OCI-M1 (cell line): ENCODE measurements at places on chromosomes 7 and 10.

GRCh38 chr10:7192831-7193361, 217.9 kb downstream of the SFMBT2 start:
- DNase-seq: no peak

DNA sequence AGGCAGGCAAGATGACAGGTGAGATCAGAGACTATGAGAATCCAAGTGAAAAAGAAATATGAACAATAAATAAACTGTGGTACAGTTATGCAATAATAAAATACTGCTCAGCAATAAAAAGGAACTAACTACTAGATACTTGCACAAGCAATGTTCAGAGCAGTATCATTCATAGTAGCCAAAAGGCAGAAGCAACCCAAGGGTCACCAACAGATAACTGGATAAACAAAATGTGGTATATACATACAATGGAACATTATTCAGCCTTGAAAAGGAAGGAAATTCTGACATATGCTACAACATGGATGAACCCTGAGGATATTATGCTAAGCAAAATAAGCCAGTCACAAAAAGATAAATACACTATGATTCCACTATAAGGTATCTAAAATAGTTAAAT, 76.9 kb upstream of the KCNIP2 start:
- DNase-seq: peak; percentile 16

DNA sequence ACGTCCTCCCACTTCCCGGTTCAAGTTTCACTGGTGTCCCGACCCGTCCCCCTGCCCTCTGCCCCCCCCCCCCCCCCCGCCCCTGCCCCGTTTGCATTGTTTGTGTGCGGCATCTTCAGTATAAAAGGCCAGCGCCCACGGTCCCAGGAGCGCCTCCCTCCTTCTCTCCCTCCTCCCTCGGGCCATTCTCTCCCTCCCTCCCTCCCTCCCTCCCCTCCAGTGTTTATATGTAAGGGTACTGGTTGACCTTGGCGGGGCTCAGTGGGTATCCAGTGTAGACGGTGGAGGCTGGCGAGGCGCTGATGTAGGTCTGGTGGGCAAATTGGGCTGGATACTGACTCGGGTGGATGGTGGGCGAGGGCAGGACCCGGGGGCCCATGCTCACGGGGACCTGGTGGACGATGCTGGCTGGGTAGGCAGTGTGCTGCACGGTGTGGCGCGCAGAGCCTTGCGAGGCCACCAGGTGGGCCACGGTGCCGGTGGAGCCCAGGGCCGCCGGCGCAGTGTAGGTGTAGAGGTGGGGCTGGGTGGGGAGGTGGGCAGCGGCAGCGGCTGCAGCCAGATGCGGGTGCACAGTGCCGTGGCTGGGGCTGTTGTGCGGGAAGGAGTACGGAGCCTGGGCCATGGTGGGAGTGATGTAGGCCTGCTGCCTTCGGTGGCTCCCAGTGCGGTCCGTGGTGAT, 49.4 kb downstream of the CLEC2L start:
- DNase-seq: no peak

DNA sequence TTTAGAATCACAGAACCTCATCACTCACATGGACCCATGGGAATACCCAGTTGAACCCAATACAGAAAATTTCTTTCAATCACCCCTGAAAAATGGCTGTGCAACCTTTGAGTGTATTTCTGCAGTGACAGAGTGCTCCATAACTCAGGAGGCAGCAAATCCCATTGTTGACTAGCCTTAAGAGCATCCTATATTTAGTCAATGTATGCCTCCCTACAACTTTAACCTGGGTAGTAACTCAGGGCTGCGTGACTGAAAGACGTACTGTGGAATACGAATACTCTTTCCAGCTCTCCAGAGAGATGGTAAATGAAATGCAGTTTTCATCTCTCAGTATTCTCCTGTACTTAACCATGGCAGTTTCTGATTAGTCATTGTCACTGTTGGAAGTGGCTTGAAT, 573.0 kb upstream of the POM121L12 start:
- DNase-seq: no peak

DNA sequence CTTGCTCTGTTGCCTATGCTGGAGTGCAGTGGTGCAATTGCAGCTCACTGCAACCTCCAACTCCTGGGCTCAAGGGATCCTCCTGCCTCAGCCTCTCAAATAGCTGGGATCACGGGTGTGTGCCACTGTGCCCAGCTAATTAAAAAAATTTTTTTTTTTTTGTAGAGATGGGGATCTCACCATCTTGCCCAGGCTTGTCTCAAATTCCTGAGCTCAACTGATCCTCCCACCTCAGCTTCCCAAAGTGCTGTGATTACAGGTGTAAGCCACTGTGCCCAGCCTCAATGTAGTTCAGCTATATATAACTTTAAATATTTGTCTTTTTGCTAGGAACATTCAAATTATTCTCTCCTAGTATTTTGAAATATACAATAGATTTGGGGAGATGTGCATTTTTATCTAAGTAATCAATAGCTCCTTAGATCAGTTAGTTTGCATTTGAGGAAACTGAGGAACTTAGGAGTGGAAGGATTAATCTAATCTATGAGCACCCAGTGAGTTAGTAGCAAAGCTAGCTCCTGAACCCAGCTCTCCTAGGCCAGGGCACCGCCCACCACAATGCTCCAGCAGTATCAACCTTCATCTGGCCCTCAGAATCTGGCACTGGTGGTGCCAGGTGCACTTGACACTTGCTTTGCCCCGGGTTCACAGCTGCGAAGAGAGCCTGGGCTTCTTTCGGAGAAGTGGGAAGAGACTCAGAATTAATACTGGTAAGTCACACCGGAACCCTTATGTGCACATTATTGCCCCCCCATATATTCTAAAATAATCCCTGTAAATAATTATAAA, 5.9 kb upstream of the LRMDA start:
- DNase-seq: no peak

DNA sequence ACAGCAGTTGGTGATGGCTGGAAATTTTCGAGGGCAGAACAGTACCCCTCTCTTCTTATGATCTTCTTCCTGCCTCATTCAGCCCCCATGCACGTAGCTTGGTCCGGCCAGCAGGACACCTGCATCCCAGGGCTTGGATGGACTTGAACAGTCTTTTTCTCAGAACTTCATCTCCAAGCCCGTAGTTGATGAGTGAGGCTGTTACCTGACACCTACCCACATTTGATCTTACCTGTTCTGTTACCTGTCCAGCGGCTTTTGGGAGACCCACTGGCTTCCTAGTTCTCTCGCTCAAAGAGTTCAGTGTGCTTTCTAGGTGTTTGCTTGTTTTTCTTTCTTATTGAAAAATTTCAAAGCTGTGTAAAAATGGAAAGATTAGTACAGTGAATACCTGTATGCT, 212.2 kb downstream of the CUX1 start:
- no peak for DNase-seq

DNA sequence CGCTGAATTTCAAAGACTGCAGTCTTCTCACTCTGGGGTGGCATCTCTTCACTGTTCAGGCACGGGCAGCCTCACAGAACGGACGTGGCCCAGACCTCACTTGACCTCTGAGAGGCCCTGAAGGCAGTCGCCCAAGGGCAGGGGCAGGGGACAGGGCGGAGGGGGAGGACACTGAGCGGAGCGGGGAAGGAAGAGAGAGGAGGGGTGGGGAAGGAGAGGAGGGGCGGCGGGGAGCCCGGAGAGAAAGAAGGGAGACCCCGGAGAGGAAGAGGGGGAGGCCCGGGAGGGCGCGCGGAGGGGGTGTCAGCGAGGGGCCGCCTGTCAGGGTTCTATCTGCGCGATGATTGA, 58.7 kb upstream of the COMTD1 start:
- DNase-seq: no peak

- DNase-seq: no peak
Measured at GRCh38 chr10:99266383-99266782, 30.7 kb upstream of the HPSE2 start.

- no peak for DNase-seq
Measured at GRCh38 chr7:2650451-2650850, 18.7 kb downstream of the TTYH3 start.

DNA sequence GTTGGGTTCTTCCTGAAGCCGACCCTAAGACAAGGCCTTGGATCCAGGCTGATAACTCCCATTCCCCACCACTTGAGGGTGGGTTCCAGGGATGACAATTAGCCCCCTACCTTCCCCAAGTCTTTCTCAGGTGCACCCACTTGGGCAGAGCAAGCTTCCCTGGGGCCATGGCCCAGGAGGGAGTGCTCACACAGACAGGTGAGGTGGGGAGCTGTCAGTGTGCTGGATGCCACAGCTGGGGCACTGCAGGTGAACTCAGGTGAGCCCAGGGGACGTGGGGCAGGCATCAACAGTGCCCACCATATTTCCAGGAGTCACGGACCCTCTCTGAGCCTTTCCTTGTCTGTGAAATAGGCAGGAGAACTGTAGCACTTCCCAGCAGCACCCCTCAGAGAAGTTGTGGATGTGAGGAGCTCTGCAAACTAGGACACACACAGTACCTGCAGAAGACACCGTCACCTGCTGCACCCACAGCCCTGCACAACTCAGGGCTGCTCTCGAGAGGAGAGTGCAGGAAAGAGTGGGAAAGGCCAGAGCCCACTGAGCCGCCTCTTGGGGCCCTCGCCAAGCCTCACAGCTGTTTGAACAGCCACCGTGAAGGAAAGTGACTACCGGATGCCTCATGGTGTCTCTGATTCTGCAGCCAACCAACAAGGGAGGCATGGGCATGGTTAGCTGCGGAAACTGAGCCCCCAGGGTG, 17.9 kb downstream of the SH3PXD2A start:
- no peak for DNase-seq

- DNase-seq: no peak
Measured at GRCh38 chr7:150307904-150308303, 15.3 kb upstream of the LRRC61 start.

GRCh38 chr7:79334841-79335240, 118.6 kb downstream of the MAGI2 start:
- DNase-seq: no peak

DNA sequence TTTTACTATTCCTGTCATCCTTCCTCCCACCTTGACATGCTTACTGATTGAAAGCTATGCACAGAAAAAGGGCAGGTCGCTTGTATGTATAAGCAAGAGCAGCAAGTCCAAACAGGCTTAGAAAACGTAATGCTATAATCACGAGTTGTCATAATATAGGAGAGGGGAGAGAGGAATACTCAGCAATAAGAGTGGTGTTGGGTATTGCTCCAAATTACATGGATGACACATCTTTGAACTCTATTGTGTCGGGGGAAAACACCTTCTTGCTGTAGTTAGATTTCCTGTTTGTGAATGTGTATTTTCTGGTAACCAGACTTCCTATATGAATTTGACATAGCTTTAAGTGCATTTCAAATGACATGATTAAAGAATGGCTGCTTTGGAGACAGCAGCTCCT, 7.5 kb downstream of the MET start:
- no peak for DNase-seq

DNA sequence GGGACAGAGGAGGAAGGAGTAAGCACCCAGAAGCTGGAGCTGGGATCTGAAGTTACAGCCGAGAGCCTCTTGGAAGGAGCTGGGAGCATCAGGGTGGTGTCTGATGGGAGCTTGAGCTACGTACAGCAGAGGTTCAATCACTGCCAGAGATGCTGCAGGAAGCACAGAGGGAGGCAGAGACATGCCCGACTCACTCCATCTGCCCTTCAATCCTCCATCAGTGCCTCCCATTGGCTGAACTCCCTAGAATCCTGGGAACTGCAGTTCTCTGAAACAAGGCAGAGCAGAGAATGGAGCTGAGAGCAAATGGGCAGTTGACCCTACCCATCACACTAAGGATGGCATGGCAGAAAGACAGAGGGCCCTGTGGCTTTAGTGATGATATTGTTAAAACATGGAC, 40.0 kb upstream of the CTBP2 start:
- no peak for DNase-seq

GRCh38 chr7:150476819-150477631, 26.6 kb downstream of the GIMAP8 start:
- DNase-seq: no peak

- DNase-seq: peak; percentile 42
Measured at GRCh38 chr10:15370212-15370855, 755 bp downstream of the FAM171A1 start.

GRCh38 chr10:12661671-12662070, 312.3 kb downstream of the CAMK1D start:
- DNase-seq: no peak

DNA sequence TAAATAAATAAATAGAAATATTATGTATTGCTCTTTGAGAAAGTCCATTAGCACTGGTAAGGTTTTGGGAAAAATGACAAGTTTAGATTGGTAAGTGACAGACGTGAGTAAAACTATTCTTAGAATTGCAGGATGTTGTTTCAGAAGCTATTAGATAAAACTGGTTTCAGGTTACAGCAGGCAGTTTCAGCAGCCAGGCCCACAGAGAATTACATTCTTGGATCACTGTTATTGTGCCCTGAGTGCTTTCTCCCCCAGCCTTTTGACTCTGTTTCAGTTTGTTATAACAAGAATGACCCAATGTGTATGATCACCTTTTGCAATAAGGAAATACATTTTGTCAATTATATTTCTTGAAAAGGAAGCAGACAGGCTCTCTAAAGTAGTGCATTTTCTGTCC, 86.5 kb downstream of the DKK1 start:
- DNase-seq: peak; percentile 71

GRCh38 chr10:113765910-113766309, 14.4 kb downstream of the PLEKHS1 start:
- DNase-seq: no peak

GRCh38 chr10:92405419-92405924, 114.5 kb downstream of the MARCHF5 start:
- no peak for DNase-seq

DNA sequence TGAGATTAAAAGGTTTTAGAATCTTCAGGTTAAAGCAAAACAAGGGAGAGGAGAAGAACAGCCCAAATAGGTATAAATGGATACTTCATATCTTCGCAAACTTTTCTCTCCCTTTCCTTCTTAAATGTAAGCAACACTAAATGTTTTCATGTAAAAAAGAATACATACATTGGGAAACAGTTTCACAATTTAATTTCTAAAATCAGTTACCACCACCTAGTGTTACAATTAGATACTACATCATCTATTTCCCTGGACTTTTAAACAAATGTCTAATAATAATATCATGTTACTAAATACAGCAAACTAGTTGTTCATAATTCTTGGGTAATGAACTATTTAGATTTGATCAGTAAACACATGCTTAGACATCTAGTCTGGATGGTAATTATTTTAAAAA, 35.8 kb downstream of the MINDY3 start:
- DNase-seq: peak; percentile 59

DNA sequence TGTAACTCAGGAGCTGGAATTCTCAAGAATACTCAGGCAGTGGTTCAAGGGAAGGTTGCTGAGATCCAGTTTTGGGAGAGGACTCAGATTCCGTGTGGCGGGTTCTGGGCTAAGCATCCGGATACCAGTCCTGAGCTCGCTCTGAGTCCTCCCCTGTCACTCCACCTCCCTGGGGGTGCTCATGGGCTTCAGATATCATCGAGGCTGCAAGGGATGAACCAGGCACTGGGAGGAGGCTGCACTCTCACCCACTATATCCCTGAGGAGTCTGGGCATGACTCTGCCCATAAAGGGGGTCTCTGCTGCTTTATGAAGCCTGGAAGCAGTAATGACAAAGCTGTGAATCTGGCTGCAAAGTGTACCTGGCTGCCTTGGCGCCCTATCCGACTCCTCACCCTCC, 188.5 kb downstream of the TNS3 start:
- DNase-seq: no peak
